NCI-H1436 treated with DMSO at 0.1 percent for 48 hours (cell line): ENCODE measurements at places on chromosomes 5 and 9.

GRCh38 chr5:52947851-52948250, 41.3 kb upstream of the ITGA2 start:
- DNase-seq, result no peak

DNA sequence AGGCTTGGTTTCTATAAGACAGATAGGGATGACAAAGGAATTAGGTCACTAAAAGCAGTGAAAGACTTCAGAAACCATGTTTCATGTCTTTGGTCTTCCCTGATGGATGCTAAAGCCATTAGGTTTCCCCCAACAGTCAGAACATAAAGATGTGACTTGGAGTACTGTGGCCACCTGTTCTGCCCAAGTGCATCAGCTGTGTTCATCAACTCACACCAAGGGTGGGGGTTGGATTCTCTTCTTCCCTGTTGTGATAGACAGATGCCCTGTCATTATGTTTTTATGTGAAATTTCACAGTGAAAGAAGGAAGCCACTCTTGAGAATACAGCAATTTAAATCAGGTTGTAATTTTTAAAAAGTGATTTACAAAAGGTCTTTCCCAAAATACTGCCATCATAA, 196.8 kb downstream of the SH3GL2 start:
- DNase-seq, result no peak

DNA sequence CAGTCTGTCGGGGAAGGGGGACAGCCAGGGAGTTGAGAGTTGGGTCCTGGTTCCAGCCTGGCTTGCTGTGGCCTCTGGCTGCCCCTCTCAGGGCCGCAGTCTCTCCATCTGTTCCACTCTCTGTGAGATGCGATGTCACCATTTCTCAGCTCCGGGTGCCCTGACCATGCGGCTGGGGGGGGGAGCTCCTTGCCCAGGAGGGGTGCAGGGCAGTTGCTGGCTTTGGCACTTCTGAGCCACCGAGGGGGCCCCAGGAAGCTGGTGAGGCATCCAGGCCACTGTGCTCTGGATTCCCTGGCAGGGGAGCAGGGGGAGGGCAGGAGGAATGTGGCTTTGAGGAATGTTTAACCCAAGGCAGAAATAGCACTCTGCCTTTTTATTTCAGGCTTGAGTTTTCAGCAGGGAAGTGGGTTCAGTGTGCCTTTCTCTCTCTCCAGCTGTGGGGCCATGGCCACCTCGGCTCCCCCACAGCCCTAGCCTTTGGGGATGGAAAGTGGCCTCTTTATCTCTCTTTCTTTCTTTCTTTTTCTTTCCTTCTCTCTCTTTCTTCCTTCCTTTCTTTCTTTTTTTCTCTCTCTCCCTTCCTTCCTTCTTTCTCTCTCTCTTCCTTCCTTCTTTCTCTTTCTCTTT, 11.0 kb downstream of the NCS1 start:
- DNase-seq, result no peak

DNA sequence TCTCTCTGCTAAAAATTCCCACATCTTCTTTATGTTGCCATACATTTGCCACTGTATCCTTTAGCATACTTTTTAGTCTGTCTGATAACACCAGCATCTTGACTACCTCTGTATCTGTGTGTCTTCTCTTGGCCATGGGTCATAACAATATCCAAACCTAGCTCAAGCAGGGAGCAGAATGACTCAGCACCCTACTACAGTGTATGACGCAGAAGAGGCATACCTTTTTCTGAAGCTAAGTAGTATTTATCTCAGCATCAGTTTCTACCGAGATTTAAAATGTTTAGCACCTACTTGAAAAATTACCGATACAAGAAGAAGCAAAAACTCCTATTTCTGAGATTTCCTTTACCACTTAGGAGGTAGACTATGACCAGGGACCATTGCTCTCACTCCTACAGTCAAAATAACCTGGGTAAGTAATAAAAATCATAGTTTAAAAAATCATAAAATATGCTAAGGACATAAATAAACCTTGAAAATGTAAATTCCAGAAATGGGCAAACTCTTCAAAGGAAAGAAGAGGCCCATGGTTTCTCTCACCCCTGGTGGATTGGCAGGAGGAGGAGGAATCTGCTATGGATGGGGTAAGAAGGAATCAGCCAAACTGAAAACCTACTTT, 286.5 kb downstream of the MAST4 start:
- no peak for DNase-seq

DNA sequence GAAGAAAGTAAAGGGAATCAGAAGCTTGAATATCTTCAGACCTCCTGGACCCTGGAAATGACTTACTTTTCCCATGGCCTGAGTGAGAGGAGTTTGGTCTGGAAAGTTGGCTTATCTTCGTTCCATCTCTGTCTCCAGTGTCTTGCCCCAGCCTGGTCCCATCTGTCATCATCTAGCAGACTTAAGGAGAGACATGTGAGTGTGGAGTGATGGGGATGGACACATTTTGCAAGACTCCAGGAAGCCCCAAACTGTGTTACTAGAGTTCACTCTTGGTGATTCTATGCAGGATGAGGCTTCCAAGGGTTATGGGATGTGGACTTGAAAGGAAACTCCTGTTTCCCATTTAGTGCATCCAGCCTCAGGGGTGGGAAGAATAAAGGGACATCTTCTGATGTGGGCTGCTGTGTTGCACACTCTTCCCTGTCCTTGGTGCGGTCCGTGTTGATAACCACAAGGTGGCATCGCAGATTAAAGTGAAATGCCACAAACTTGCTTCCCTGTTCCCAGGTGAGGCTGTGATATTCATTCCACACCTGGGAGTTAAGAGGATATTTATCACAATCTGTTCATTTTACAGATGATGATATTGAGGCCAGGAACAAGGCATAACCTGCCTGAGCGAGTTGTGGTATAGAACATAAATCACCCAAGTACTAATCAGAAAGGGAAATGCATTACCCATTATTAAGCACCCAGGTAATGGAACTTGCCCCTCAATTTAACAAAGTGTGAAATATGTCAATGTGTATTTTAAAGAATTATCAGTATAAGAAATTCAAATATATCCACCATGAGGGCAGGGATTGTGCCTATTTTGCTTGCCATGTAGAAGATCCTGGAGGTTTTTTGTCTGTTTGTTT, 269.9 kb upstream of the PAPPA start:
- no peak for DNase-seq

DNA sequence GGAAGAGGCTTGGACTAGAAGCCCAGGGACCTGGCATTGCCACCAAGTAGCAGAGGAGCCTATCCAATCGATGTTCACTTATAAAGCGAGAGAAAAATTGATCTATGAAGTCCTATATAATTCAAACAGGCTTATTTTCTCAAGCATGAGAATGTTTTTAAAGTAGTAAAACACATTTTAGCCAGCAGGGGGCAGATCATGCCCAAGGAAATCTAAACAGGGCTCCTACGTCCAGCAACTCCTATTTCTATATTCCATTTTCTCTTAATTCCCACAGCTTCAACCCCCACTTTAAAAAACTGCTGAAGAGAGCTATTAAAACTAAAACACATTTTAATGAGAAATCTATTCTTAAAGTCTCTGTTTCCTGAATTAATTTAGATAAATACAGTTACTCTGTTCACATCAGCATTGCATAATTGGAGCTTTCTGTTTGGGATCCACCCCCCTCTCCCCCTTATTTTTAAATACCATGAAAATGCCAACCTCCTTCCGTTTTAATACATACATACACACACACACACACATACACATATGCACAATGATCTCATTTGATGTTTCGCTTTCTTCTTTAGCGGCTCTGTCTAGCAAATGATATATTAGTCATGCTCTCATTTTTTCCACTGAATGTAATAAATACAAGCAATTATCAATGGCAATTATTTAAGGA, 144.9 kb downstream of the MYO10 start:
- no peak for DNase-seq

DNA sequence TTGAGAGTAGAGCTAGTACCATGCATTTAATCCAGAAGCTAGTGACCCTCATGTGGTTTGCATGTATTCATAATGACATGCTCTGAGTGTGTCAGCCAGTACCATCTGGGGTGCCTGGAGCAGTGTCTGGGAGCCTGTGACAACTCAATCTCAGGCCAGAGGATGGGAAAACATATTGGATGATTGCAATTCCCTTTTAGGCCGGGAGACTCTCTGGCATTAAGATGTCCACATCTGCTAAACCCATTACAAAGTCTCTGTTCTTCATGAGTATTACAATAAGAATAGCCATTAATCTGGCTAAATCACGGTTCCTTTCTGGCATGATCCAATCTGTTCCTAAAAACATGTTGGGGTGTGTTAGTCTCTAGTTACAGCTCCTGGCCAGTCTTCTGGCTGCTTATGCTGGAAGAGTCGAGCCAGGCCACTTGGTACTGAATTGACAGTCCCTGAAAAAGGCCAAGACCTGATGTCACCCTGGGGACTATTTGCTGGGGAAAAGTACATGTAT, 475.7 kb downstream of the ENC1 start:
- DNase-seq, result no peak

- DNase-seq, result no peak
Observed at GRCh38 chr5:151905557-151905961, 19.1 kb downstream of the GLRA1 start.

GRCh38 chr5:139647506-139648204, 494 bp upstream of the CXXC5 start:
- no peak for DNase-seq

DNA sequence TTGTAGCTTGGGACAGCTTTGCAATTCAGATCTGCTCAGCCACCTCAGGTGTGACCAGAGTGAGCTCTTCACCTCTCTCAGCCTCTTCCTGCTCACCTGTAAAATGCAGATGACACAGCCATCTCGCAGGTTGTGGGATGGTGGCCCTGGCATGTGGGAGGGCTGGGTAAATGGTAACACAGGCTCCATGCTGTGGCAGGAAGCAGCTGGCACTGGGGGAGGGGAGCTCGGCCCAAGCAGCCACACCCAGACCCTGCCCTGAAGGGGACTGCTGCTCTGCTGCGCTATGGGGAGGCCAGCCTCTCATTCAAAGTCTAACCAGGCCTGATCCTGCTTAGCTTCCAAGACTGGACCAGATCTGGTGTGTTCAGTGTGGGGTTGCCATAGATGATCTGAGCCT, 24.1 kb downstream of the PHF2 start:
- no peak for DNase-seq

DNA sequence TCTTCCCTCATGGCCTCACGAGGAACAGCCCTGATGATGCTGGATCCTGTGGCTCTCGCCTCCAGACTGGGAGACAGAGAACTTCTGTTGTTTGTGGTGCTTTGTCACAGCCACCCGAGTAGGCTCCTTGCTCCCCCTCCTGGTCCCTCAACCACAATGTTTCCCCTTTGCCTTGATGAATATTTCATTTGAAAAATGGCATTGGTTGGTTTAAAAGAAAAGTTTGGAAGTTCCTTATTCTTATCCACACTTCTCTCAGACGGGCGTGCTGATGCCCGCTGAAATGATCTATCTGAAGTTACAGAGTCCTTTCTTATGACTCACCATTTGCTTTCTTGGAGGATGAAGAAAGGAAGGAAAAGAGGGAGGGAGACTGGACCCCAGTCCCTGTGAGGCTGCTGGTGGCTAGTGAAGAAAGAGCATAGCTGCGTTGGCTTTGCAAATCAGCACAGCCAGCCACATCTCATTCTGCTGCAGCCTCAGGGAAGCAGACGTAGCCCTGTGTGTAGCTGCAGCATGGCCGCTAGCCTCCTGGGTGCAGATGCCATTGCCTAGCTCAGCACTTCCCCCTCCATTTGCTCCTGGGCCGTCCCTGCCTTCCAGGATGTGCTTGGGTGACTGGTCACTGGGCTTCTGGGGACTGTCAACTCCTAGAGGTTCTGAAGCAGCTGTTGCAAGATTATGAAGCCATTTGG, 185.9 kb downstream of the ERCC6L2 start:
- DNase-seq, result no peak

GRCh38 chr5:109571785-109572184, 117.9 kb upstream of the MAN2A1 start:
- DNase-seq, result no peak

- DNase-seq, result no peak
Observed at GRCh38 chr5:65760504-65761275, 38.7 kb downstream of the NLN start.

GRCh38 chr5:128637031-128637430, 99.0 kb upstream of the FBN2 start:
- no peak for DNase-seq

- DNase-seq, result no peak
Observed at GRCh38 chr9:108783731-108784495, 71.9 kb downstream of the ACTL7B start.

DNA sequence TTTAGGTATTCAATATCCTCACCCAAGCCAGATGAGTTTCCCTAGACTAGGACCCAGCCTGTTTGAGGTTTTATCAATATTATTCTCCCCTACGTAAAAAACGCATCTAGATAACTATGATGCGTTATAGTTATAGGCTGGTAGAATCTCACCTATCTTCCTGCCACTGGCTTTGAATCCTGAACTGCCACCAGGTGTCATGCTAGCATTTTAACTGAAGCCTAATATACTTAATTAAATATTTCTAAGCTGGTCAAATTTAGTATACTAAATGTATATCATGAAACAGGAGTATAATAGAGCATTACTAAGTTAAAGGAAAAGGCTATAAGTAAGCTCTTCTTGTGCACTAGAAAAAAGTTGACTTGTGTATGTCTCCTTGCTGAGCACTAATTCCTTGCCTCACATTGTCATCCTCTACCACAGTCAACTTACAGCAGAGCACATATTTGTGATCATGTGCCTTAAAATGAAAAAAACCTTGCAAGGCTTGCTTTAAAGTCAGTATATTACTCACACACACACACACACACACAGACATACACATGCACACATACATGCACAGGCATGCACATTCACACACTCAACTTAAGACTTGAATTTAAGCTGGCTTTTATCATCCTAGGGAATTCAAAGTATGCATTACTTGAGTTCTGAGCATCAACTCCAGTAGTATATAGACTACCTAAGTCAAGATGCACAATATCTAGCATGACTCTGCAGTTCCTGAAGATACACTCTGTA, 303.4 kb downstream of the ADGRV1 start:
- DNase-seq, result no peak

DNA sequence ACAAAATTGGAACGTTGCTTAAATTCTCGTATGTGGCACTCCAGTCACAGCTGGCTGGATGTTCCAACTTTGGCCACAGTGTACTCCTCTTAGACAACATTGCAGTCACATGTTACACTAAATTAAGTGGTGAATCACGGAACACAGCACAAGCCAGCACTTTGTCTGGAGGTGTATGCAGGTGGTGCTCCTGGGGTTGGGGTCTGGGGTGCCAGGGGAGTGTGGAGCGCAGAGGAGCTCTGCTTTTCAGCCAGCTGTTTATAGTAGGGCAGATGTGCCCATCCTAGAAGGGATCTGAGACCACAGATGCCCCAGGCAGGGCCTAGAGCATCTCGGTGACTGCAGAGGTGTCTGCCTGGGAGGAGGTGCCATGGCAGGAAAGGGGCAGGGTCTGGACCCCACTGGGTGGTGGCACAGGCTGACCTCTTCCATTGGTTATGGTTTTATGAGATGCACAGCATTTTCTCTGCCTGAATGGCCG, 82.6 kb downstream of the WNK2 start:
- no peak for DNase-seq

GRCh38 chr5:150111122-150111521, 24.8 kb upstream of the CSF1R start:
- DNase-seq, result no peak

DNA sequence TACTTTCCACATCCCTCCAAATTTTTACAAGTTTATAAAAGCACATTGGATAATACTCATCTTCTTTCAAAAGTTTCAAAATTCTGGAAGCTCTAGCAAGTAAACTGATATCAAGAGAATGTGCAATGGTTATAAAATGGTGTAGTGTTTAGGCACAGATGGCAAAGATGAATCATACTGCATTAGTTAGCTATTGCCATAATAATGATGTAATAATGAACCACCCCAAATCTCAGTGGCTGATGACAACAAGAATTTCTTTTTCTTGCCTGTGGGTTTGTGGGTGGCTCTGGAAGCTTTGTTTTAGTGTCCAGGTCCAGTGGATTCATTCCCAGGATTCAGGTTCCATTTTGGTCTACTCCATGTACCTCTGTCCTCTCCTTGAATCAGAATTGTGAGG, 319.0 kb downstream of the BRINP1 start:
- no peak for DNase-seq
